ENCODE measurements at places on chromosomes 2 and 18. TPM values are rescaled to one million over a fixed set of nuclear protein-coding genes. Genes with fewer than 3 reads are reported as not detected.

The ZNF385B gene
- total RNA-seq = not detected

The POTEC gene
- total RNA-seq = not detected

The REG1B gene
- not detected for total RNA-seq

The ZBTB7C gene
- 0.53 TPM for total RNA-seq

The GRHL1 gene
- 1.5 TPM for total RNA-seq

All from A549 treated with dexamethasone at 1 μM for 4 hours (cell line).